Stimulated activated CD4-positive, alpha-beta T cell treated with anti-CD3 and anti-CD28 coated beads, Interleukin-2, amount 100 ng/mL, for 4 hours (primary cell): ENCODE measurements at places on chromosomes 6 and 20.

- DNase-seq, result no peak
Measured at GRCh38 chr6:20702366-20702765, 168.1 kb downstream of the CDKAL1 start.

DNA sequence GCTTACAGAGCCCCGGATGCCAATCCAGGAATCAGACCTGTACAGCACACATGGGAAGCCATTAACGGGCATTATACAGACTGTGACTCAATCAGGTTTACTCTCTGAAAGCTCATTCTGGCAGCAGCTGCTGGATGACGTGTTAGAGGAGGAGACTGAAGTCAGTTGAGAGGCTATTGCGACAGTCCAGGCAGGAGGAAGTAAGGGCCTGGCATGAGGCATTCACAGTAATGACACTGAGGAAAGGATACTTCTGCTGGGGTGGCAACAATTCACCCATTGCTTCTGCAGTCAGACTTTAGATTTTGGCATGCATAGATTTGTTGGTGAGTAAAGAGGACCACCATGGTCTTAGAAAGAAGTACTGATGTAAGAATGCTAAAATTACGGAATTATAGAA, 151.0 kb upstream of the HEY2 start:
- DNase-seq, result no peak

GRCh38 chr6:143559051-143559660, 47.6 kb upstream of the FUCA2 start:
- DNase-seq, result no peak

DNA sequence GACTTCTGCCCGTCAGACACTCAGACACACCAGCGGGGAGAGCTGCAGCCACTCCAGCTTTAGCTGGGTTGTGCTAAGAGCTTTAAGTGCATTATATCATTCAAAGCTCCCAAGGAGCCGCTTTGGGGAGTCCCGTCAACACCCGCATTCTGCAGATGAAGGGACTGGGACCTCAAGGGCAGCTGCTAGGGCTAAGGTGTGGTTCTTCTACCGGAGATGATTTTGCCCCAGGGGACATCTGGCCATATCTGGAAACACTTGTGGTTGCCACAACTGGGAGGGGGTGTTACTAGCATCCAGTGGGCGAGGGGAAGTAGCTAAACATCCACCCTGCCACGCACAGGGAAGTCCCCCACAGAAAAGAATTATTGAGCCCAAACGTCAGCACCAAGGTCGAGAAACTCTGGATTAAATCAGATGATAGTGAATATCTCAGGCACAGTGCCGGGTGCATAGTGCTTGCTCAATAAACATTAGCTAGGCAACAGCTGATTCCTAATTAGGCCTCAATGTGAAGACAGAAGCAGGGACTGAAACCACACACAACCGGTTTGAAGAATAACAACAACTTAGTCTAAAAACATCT, 29.6 kb downstream of the PMEPA1 start:
- no peak for DNase-seq

DNA sequence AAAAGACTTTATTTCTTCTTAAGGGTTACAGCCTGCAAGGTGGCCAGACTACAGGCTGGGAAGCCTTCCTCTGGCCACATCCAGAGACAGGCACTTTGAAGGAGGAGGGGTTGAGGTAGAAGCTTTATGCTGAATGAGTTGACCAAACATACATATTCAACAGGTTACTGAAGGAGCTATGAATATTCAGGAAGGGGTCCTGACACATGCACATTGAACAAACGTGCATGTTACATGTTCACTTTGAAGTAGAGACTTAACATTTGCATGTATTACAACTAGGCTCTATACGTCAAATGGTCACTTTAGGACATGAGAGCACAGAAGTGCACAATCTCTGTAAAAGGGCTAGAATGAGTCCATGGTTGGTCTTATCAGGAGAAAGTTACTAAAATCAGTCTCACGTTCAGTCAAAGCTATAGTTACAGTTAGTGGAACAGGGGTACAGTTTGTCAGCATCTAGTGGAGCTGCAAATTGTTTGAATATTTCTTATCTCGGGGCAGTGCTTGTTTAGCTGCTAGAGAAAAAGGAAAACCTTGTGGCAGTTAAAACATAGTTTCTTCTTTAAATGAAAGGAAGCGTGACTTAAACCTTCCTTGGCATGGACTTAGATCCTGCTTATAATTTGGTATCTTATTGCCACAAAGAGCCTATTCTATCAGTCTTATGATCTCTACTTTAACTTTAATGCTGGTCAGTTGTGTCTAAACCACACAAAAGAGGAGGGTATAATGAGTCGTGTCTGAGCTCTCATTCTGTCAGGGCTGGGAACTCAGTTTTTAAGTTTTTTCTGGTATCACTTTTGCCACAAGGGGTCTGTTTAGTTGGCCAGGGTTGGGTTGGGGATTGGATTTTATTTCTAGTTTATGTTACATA, 4.6 kb upstream of the ZSCAN9 start:
- no peak for DNase-seq

GRCh38 chr6:15274692-15275387, 29.0 kb downstream of the JARID2 start:
- DNase-seq, result no peak

DNA sequence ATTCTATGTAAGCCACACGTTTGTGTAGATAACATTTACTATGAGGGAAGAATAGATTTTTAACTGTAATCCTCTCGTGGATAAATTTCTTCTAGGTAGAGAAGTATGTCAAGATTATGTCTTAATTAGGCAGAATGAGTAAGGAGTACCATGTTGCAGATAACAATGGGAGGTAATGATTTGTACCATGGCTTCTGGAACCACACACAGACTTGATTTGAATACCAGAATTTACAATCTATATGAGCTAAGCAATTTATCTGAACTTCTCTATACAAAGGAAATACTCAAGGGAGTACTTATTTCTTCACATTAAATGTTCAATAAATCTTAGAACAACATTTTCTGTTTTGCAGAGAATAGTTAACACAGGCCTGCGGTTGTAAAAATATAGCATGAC, 51.5 kb downstream of the RPS12 start:
- DNase-seq, result no peak

GRCh38 chr6:19736066-19736465, 101.1 kb upstream of the ID4 start:
- no peak for DNase-seq

DNA sequence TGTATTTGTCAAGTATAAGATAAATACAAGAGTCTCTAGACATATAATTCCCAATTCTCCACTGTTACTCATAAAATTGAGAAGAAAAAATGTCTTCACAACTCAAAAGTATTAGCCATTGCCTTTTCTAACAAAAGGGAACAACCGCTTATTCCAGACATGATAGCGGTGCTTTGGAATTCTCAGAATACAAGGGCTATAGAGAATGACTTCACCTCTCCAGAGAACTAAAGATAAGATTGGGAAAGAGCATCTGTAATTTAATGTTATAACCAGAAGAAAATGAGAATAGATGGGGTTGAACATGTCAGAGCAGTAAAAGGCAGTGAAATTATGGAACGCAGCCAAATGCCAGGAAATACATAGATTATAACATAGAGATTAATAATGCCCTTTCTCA, 730.8 kb downstream of the C6orf118 start:
- no peak for DNase-seq

- no peak for DNase-seq
Measured at GRCh38 chr6:28974505-28974904, 30.6 kb downstream of the ZNF311 start.

- DNase-seq, result no peak
Measured at GRCh38 chr6:76764057-76764456, 691.6 kb upstream of the IMPG1 start.

DNA sequence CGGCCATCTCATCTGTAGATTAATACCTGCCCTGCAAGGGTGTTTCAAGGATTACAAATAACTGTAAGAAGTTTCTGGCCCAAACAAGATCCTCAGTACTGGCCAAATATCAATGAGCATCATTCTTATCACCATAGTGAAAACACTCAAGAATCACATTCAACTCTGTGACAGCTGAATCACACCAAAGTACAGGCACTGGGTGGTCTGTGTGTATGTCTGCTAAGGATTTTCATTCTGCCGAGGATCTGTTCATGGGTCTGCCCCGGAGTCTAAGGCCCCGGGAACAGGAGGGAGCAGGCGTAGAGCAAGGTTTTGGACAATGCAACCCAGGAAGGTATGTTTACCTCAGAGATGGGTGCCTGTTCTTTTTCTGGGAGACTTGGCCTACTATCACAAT, 110.5 kb downstream of the TRERF1 start:
- no peak for DNase-seq

DNA sequence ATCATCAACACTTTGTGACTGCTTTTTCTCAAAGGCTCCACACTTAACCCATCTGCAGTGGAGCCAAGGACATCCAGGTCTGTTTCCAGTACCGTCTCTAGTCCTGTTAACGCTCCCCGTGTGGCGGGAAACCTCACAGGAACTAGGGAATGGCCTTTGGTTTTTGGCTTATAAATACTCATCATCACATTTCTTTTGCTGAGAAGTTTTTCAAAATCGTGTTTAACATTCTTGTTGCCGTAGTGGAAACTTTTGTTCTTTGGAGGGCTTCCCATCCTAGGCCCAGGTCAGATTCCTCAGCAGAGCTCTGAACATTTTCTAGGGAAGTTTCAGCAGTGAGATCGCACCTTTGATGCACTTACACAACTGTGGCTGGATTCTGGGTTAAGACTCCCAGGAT, 24.6 kb downstream of the DAAM2 start:
- DNase-seq, result no peak

DNA sequence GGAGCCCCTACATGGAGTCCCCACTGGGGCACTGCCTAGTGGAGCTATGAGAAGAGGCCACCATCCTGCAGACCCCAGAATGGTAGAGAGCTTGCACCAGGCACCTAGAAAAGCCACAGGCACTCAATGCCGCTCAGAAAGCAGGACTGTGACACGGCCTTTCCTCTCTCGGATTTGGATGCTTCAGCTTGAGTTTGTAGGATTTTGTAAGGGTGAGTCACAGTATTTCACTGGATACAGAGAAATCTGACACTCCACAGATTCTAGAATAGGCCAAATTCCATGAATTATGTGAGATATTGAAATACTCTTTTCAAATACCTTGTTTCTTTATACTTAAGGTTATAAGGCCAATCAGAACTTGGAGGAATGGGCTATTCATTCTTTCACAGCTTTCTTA, 424.5 kb downstream of the HTR1B start:
- no peak for DNase-seq

DNA sequence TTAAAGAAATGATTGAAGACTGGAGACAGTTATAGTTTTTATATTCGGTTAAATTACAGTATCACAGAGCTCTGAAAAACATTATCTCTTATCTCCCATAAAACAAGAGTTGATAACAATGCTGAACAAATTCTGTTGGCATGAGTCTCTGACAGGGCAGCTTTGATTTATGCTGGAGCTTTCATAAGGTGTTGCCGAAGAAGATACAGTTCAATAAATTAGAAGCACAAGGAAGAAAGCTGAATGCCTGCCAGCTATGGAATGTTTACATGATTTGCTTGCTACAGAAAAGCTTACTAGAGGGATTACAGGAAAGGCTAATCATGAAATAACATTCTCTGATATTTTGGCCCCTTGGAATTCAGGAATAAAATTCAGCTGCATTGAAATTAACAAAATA, 431.9 kb upstream of the GJE1 start:
- DNase-seq, result no peak

- no peak for DNase-seq
Measured at GRCh38 chr6:111591370-111591900, 14.2 kb downstream of the TRAF3IP2 start.

DNA sequence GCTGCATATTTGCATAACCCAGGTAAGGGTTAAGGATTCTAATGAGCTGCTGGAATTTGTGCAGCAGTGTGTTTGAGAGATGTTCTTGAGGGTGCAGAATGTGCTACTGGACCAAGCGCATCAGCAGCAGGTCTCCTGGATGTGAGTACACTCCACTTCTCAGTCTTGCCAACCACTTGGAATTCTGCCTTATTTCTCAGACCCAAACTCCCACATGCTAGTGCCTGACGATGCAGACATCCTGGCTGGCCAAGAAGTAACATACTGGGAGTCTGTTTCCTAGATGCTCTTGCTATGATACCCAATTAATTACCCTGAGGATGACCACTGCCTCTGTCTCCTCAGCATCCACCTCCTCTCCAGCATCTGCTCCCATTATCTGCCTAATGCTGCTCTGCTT, 186.6 kb downstream of the MOXD1 start:
- no peak for DNase-seq

- no peak for DNase-seq
Measured at GRCh38 chr6:146819596-146820320, 221.0 kb downstream of the ADGB start.

- DNase-seq, result no peak
Measured at GRCh38 chr6:161489626-161490306, 215.9 kb upstream of the AGPAT4 start.

DNA sequence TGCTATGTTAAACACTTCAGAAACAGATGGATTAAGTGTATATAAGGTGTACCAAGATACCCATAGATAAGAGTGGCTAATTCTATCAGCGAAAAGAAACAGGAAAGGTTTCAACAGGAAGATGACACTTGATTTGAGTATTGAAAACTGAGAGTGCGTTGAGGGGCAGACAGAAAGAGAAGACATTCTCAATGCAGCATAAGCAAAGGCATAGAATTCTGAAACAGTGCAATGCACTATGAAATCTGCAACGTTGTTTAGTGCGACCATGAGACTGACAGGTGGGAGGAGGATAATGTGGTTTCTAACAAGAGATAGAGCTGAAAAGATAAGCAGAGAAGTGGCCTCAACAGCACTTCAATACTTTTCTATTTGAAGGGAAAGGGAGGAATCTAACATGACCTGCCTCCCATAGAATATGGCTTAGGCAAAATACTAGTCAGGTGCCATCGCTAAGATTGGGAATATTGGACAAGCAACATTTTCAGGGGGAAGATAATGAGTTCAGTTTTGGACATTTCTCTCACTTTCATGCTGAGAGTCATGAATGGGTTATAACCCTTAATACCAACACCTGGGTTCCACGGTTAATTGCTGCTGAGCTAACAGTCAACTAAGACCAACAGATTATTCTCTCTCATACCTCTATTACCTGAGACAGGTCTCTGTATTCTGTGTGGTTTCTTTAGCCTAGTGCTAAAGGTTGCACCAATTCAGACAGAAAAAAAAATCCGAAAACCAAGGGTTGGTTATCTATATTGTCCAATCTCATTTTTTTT, 312.9 kb upstream of the ARID1B start:
- DNase-seq, result no peak

GRCh38 chr6:35044145-35044745, 96.9 kb downstream of the TCP11 start:
- no peak for DNase-seq
